ENCODE measurements at places on chromosomes 12 and 14. TPM values are rescaled to one million over a fixed set of nuclear protein-coding genes. Genes with fewer than 3 reads are reported as not detected.
A peak's percentile ranks its signal among the peaks of the same experiment; 100 is the strongest.

GRCh38 chr12:5335069-5335468, 96.8 kb upstream of the NTF3 start:
- H3K27ac ChIP-seq, result no peak overlapping the region
- no peaks in the 10 kb centered on the region for H3K36me3 ChIP-seq
- no peaks in the 10 kb centered on the region for H3K27me3 ChIP-seq
- DNase-seq, result no peak
- no peaks in the 10 kb centered on the region for H3K4me1 ChIP-seq
- no peak overlapping the region for H3K4me3 ChIP-seq

TEX52 gene
- not detected for total RNA-seq

DNA sequence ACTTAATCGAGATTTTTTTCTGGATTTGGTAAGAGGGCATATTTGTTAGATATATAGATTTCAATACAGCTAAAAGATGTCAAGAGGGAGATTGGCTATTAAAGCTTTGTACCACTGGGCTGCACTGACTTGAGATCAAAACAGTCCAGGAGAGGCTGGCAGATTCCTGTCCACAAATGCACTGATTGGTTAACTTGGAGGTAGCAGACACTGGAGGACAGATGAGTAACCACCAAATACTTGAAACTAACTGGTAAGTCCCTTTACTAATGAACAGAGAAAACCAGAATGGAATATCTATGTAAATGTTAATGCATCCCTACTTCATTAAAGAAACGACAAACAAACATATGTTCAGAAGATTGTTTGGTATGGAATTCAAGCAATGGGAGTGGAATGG, 416.6 kb downstream of the LRIG3 start:
- H3K4me3 ChIP-seq, result no peak overlapping the region
- no peak overlapping the region for H3K27ac ChIP-seq
- H3K36me3 ChIP-seq, result no peaks in the 10 kb centered on the region
- no peaks in the 10 kb centered on the region for H3K27me3 ChIP-seq
- no peaks in the 10 kb centered on the region for H3K4me1 ChIP-seq
- DNase-seq, result no peak

MGAT4C gene
- 4.3 TPM for total RNA-seq

TAS2R7 gene
- not detected for total RNA-seq

DNA sequence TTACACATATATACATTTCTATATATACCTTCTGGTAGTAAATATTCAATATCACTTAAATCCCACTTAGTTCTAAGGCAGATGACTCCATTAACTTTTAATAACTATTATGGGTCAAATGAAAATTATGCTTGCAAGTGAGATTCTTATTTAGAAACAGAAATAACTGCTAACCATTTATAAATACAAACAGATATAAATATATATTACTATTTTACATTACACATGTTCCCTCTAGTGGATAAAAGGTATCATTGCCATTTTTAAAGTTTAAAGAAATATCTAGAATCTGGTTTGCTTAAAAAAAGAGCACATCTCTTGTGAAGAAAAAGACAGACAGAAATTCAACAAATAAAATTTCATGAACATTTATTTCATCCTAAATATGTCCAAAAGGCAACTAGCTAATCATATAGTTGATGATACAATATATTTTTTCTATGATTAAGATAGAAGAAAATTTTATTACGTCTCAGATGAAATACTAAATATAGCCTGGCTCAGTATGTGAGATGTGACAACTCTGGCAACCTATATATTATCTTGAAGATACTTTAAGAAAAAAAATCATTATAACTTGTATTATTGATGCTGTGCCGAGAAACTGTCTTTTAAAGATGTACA, 11.7 kb upstream of the RAD51AP1 start:
- no peaks in the 10 kb centered on the region for H3K4me1 ChIP-seq
- no peaks in the 10 kb centered on the region for H3K36me3 ChIP-seq
- H3K27me3 ChIP-seq, result no peaks in the 10 kb centered on the region
- no peak overlapping the region for H3K27ac ChIP-seq
- DNase-seq, result peak; percentile 42

DNA sequence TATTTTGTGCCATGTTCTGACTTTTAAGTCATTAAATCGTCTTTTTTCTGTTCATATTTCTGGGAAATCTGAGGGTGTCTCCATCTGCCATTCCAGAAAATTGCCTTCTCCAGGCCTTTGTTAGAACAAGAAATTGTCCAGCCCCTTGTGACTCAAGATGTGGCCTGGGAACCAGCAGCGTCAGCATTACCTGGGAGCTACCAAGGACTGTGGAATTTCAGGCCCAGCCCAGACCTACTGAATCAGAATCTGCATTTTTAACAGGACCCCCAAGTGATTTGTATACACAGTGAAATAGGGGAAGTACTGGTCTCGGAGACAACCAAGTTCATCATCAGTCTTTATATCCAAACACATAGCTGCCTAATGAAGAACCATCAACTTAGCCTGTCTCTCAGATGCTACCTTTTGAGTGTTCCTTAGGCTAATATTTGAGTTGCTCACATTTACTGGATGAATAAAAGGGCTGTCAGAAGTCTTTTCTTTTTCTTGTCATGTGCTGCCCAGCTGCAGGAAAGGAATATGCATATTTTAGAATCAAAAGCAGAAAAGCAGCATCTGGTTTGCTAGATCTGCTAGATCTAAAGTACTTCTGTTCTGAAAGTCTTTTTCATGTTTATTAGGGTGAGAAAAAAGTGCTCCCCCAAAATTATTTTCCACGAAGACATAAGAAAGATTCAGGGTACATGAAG, 21.2 kb downstream of the GPHB5 start:
- DNase-seq, result peak; percentile 21
- H3K4me3 ChIP-seq, result no peak overlapping the region
- H3K27me3 ChIP-seq, result no peaks in the 10 kb centered on the region
- H3K27ac ChIP-seq, result no peak overlapping the region
- H3K4me1 ChIP-seq, result peaks cover 7% of the 10 kb centered on the region

ANKRD52 gene
- total RNA-seq, result 25.2 TPM

GRCh38 chr14:101249676-101250036, 311.6 kb upstream of the DIO3 start:
- no peak for DNase-seq
- H3K27ac ChIP-seq, result no peak overlapping the region
- H3K27me3 ChIP-seq, result no peaks in the 10 kb centered on the region
- no peaks in the 10 kb centered on the region for H3K4me1 ChIP-seq
- H3K4me3 ChIP-seq, result no peak overlapping the region

DNA sequence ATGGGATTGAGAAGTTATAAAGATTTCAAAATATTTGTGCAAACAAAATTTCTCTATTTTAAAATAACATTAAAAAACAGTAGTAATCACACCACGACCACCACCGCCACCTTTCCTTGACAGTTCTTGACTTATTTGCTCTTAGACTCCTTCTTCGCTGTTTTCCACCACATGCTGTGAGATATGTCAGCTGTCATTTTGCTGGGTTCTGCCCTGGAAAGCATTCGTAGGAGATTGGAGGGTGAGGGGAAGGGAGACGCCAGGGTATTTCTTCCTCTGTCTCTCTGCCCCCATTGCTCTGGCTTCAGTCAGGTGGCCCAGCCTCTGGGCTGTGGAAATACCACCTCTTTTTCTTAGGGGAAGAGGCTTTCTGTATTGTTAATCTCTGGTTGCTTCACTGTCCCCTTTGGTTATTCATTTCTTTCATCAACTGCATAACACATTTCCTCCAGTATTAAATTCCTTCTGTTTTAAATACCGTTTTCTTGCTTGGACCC, 186.2 kb downstream of the NEDD1 start:
- DNase-seq, result peak; percentile 27
- H3K36me3 ChIP-seq, result no peaks in the 10 kb centered on the region
- H3K27ac ChIP-seq, result no peak overlapping the region
- peaks cover 16% of the 10 kb centered on the region for H3K4me1 ChIP-seq
- H3K27me3 ChIP-seq, result no peaks in the 10 kb centered on the region

SYCP3 gene
- 0.07 TPM for total RNA-seq

- no peak overlapping the region for H3K27ac ChIP-seq
- H3K36me3 ChIP-seq, result no peaks in the 10 kb centered on the region
- H3K27me3 ChIP-seq, result no peaks in the 10 kb centered on the region
- H3K4me1 ChIP-seq, result no peaks in the 10 kb centered on the region
Observed at GRCh38 chr14:59022144-59022543, 166.3 kb upstream of the DAAM1 start.

Measured in GM23338 (cell line).